ENCODE measurements at places on chromosomes 16 and 17.
A peak's percentile ranks its signal among the peaks of the same experiment; 100 is the strongest.

GRCh38 chr16:83059237-83059636 is 432.5 kb downstream of the CDH13 start:
- no peak for DNase-seq

DNA sequence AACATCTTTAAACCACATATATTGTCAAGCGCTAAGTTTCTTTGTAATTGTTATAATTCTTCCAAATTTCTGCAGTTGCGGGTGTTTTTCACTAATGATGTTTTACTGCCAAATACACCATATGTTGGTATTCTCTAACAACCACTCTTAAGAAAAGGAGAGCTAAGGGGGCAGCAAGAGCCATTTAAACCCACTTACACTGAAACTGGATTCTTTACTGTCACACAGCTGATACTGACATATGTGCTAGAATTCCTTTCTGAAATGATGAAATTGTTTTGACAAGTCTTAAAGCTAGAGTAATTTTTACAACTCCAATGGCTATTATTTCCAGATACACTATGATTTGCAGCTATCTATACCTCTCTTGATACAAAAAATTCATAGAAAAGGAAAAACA is 483.1 kb downstream of the CDH11 start:
- no peak for DNase-seq

DNA sequence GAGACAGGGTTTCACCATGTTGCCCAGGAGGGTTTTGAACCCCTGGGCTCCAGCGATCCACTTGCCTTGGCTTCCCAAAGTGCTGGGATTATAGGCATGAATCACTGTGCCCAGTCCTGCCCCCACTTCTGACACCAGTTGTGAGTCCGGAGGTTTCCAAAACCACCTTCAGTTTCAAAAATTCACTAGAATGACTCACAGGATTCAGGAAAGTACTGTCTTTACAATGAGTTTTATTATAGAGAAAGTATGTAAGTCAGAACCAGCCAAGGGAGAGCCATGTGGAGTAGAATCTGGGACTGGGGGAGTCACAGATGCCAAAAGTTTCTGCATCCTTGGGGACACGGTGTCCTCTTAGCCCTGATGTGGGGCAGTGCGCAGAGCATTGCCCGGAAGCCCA is 55.1 kb downstream of the PLD6 start:
- no peak for DNase-seq

DNA sequence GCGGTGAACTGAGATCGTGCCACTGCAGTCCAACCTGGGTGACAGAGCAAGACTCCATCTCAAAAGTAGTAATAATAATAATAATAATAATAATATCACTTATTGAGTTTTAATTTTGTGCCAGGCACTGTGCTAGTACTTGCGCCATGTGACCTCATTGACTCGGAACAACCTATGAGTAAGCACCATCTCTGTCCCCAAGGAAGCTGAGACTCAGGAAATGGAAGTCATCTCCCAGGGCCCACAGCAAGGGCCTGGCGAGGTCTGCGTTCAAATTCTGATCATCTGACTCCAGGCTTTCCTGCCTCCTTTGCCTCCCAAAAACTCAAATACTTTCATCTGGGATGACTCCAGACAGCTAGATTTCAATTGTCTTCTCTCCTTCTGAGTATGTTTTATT is 162.9 kb downstream of the SEC14L1 start:
- no peak for DNase-seq

- DNase-seq = no peak
These were observed 42.7 kb upstream of the METRNL start for GRCh38 chr17:83036666-83037065.

GRCh38 chr16:82626791-82627261 is at the start of gene CDH13:
CDH13 (plus strand) TSS chr16:82626969.
- DNase-seq = peak; percentile 8

GRCh38 chr16:11050536-11050935 is 106.2 kb downstream of the CLEC16A start:
- DNase-seq = no peak

- no peak for DNase-seq
These were observed 53.1 kb upstream of the MARCHF10 start for GRCh38 chr17:62860962-62861873.

- no peak for DNase-seq
These were observed 23.3 kb upstream of the ERCC4 start for GRCh38 chr16:13896543-13897182.

DNA sequence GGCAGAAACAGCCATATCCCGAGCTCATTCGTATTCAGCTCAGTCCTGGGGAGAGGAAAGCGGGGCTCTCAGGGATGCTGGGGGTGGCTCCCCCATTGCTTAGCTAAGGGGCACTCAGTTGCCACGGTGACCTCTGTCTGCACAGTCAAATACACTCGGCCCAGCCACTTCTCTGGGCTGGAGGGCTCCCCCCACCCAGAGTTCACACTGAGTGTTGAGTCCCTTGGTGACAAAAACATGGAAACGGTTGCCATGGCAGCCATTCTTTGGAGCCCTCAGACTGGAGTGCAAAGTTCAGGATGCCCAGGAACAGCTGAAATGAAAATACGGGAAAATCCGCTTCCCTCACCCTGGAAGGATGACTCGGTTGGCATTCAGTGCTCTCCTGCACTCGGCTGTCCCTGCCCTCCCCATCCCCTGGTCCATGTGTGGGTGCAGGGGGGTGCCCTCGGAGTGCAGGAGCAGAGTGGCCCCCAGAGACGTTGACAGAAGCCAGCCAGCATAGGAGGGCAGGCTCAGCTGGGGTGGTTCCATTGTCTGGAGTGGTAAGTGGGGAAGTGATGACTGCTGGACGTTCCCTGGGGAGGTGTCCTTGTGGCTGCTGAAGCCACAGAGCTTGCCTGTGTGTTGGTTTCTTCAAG is 216.5 kb downstream of the NTN1 start:
- DNase-seq = no peak

DNA sequence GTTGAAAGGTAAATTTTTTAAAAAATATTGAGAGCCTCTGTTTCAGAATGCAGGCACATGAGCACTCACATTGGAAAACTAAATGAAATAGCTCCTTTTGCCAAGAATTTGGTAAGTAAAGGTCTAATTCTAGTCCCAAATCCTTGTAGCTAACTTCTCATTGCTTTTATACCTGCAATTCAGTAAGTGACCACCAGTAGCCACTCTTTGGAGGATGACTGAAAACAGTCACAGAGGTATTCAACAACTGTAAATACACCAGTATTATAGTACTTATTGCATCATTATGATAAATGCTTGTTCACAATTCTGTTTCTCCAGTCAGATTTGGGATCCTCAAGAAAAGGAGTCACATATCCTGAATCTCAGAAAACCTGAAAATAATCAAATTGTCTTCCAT is 562.4 kb upstream of the CDH11 start:
- DNase-seq = no peak

DNA sequence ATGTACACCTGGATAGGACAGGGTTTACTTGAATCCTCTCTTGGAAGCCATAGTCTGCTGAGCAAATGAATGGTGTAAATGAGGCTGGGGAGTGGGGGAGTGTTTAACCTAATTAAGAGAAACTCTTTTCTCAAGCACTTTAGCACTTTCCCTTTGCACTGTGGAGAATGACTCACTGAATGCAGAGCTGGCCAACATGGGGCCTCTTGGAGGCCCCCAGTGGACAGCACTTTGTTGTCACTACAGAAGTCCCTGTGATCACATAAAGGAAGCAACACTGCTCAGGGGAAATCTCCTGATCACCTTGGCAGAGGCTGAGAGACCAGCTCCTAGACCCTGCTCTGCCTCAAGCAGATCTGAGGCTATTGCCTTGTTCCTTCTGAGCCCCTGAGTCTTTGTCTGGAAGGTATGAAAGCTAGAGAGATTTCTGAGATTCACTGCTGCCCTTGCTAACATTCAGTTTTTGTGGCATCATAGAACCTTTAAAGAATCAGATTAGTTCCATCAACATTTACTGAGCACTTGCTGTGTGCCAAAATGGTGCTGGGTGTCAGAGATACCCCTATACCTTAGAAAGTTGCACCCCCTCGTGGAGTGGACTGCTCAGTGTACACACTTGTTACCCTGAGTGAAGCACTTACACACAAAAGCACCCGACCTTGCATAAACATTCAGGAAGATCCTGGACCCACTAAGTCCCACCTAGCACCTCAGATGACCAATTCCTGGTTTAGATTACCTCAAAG is 230.1 kb upstream of the CCL2 start:
- no peak for DNase-seq

DNA sequence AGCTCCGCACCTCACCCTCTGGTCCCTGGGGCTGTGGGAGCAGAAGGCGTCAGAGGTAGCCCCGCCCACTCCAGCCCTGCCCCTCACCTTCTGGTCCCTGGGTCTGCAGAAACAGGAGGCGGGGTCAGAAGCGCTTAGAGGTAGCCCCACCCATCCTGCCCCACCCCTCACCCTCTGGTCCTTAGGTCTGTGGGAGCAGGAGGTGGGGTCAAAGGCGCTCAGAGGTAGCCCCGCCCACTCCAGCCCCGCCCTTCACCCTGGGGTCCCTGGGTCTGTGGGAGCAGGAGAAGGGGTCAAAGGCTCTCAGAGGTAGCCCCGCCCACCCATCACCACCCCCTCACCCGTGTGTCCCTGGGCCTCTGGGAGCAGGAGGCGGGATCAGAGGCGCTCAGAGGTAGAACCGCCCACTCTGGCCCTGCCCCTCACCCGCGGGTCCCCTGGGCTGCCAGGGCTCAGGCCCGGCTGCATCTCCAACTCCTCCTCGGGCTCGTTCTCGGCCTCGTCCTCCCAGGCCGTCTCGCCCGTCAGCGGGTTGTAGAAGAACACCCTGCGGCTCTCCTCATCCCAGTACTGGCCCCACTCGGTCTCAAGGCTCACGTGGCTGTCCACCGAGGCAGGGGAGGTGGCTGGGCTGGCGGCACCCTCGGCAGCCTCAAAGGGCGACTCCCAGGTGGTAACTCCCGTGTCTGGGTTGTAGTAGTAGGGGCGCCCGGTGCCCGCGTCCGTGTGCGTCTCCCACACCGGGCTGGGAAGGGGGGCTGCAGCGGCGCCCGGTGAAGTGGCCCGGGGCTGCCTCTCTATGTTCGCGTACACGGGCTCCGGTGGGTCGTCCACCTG is 27.2 kb downstream of the ARHGAP27 start:
- no peak for DNase-seq

DNA sequence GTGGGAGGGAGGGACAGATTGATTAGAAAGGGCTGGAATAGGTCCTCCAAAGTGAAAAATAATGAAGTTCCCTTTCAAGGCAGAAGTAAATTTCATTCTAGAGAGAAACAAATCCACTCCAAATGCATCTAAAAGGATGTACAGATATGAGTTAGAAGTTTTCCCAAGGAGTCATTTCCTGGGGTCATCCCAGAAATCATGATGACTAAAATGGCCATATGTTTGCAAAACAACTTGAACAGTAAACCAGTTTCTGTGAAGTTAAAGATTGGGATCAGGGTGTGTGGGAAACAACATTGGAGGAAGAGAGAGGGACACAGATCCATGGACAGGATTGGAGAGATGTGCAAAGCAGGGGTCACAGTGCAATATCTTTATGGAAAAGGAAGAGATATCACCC is 32.5 kb upstream of the ARHGAP44 start:
- no peak for DNase-seq

DNA sequence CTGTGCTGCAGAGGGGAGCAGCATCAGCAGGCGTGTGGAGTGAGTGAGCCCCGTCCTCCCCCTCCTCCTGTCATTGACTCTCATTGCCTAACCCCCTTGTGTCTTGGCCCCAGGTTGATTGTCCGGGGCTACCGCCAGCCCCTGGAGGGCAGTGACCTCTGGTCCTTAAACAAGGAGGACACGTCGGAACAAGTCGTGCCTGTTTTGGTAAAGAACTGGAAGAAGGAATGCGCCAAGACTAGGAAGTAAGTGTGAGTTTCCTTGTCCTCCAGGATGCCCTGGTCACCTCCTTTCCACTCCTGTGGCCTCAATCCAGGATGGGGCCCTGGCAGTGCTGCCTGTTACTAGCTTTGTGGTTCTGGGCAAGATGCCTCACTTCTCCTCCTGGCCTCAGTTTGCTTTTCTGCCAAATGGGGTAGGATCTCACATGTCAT is 87.0 kb downstream of the ABCC1 start:
- no peak for DNase-seq

- no peak for DNase-seq
These were observed 24.4 kb downstream of the TBX4 start for GRCh38 chr17:61476476-61477203.

DNA sequence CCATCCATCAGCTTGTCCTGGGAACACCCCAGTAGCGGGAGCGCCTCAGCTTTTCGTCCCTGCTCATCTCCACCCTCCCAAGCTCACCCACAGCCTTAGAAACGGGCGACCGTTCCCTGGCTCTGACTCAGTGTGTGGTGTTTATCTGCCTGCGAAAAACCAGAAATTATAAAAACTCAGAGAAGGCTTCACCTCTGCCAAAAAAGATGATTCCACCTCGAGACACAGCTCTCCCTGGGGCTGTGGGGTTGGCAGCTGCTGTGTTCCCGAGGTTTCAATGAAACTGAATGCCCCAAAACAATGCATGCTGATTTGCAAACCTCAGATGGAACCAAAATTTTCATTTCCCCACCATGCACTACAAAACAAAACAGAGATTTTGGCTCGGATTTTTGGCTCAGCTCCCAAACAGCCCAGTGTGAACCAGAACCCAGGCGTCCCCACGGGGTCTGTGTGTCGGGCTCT is 62.4 kb upstream of the MED9 start:
- no peak for DNase-seq

Data from substantia nigra (tissue), 51 donors.